ENCODE measurements at places on chromosomes 13 and 19. TPM values are rescaled to one million over a fixed set of nuclear protein-coding genes. Genes with fewer than 3 reads are reported as not detected.

SIGLEC10 gene
- polyA plus RNA-seq = 0.86 TPM

MISP gene
- 9.3 TPM for polyA plus RNA-seq

PCDH20 gene
- polyA plus RNA-seq = 6.5 TPM

ZNF730 gene
- polyA plus RNA-seq = 13.2 TPM

C19orf33 gene
- polyA plus RNA-seq = 15.2 TPM

ECSIT gene
- polyA plus RNA-seq = 36.4 TPM

KL gene
- 38.9 TPM for polyA plus RNA-seq

ZNF540 gene
- 2.9 TPM for polyA plus RNA-seq

KIR2DL4 gene
- not detected for polyA plus RNA-seq

SLC10A2 gene
- 0.88 TPM for polyA plus RNA-seq

CYP4F12 gene
- polyA plus RNA-seq = 0.41 TPM

NAPSA gene
- 11.0 TPM for polyA plus RNA-seq

C2CD4C gene
- 2.8 TPM for polyA plus RNA-seq

ZNF582 gene
- polyA plus RNA-seq = 11.1 TPM

SELENOV gene
- 6.6 TPM for polyA plus RNA-seq

SBK2 gene
- polyA plus RNA-seq = 0.51 TPM

MYO9B gene
- polyA plus RNA-seq = 47.7 TPM

ZNF667 gene
- polyA plus RNA-seq = 12.6 TPM

KLK10 gene
- 0.18 TPM for polyA plus RNA-seq

ASF1B gene
- polyA plus RNA-seq = 23.8 TPM

MAP4K1 gene
- 3.6 TPM for polyA plus RNA-seq

PINLYP gene
- polyA plus RNA-seq = 25.7 TPM

SHISA7 gene
- polyA plus RNA-seq = 0.38 TPM

SMIM44 gene
- polyA plus RNA-seq = not detected

TMEM86B gene
- 2.4 TPM for polyA plus RNA-seq

SULT2B1 gene
- polyA plus RNA-seq = 0.37 TPM

CLEC4M gene
- polyA plus RNA-seq = 2.1 TPM

C1QTNF9B gene
- 0.85 TPM for polyA plus RNA-seq

DCT gene
- 0.55 TPM for polyA plus RNA-seq

CDC42EP5 gene
- polyA plus RNA-seq = 26.9 TPM

CACNG7 gene
- polyA plus RNA-seq = 0.99 TPM

URI1 gene
- 124 TPM for polyA plus RNA-seq

ZNRF4 gene
- polyA plus RNA-seq = not detected

PTH2 gene
- polyA plus RNA-seq = not detected

GDF15 gene
- 5.5 TPM for polyA plus RNA-seq

Data from left renal cortex interstitium (tissue), 4 donors.